CD4-positive, alpha-beta memory T cell (primary cell): ENCODE measurements at places on chromosomes 6 and 20. TPM values are rescaled to one million over a fixed set of nuclear protein-coding genes. Genes with fewer than 3 reads are reported as not detected.

NKX2-4 gene
- not detected for total RNA-seq

PRPH2 gene
- not detected for total RNA-seq

PHACTR1 gene
- total RNA-seq, result 0.44 TPM

CCN6 gene
- not detected for total RNA-seq

PGBD1 gene
- 1.4 TPM for total RNA-seq

EEF1A2 gene
- 0.81 TPM for total RNA-seq

BICRAL gene
- 38.5 TPM for total RNA-seq

RBM24 gene
- total RNA-seq, result not detected

PREP gene
- 34.8 TPM for total RNA-seq

FKBP1C gene
- total RNA-seq, result not detected

HLA-DQB2 gene
- not detected for total RNA-seq

DNA sequence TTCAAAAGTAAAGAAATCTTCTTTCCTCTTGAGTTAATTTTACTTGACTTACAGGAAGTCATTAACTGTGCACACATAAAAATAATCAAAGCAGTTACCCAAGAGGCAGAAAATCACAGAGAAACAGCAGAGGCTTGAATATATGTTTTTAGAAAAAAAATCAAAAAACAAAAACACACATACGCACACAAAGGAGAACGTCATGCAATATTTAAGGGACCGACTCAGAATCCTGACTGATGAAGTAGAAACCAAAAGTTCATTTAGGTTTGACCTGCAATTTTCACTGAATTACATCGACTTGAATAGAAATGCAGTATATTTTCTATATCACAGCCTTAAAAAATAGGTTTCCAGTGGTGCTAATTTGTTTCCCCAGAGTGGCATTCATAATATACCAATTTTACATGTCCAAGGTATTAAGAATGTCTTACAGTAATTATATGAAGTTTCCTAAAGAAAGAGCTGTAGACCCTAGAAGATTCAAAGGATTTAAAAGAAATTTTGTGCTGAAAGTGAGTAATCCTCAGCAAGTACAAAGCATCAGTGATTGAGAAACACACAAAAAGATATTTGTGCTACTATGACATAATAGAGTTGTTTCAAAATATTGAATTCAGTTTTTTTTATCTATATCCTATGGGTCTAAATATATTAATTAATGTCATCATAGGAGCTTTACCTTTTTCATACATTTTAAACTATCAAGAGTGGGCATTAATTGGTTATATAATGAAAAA is 358.5 kb upstream of the RUNX2 start:
- no peak overlapping the region for H3K4me3 ChIP-seq
- H3K27ac ChIP-seq, result no peak overlapping the region
- peaks cover 9% of the 10 kb centered on the region for H3K4me1 ChIP-seq
- DNase-seq, result no peak

DNA sequence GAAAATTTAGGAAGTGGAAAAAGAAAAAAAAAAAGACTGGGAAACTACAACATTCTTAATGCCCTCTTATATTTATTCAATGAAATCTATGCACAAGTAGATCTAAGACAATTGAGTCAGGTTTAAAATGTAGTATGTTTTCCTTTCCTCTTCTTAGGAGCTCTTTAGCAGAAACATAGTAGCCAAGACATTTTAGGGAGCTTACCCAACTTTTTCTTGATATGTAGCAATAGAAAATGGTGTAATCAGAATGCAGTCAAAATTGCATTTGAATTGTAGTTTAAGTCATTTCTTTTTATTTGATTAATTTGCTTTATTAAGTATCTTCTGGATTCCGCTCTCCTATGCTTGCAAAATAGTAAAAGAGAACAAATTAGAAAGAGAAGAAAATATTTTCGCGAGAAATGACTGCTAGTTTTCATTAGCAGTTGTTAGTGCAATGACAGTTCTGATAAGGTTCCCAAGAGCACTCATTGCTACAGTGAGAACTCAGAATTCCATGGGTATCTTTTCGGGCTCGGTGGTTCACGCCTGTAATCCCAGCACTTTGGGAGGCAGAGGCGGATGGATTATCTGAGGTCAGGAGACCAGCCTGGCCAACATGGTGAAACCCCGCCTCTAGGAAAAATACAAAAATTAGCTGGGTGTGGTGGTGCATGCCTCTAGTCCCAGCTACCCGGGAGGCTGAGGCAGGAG is 52.2 kb downstream of the JARID2 start:
- H3K36me3 ChIP-seq, result no peaks in the 10 kb centered on the region
- DNase-seq, result no peak
- H3K4me1 ChIP-seq, result peaks cover 70% of the 10 kb centered on the region
- no peak overlapping the region for H3K4me3 ChIP-seq
- no peaks in the 10 kb centered on the region for H3K27me3 ChIP-seq

- no peaks in the 10 kb centered on the region for H3K36me3 ChIP-seq
- no peak overlapping the region for H3K27ac ChIP-seq
- no peaks in the 10 kb centered on the region for H3K27me3 ChIP-seq
- H3K4me3 ChIP-seq, result no peak overlapping the region
These were observed 55.6 kb downstream of the PYGB start for GRCh38 chr20:25303292-25304024.

GRCh38 chr6:165729307-165729936 is 66.4 kb upstream of the PDE10A start:
- no peaks in the 10 kb centered on the region for H3K27me3 ChIP-seq
- DNase-seq, result no peak

GRCh38 chr20:59491884-59492283 is 112.5 kb upstream of the PHACTR3 start:
- H3K4me3 ChIP-seq, result no peak overlapping the region
- no peak overlapping the region for H3K27ac ChIP-seq
- H3K36me3 ChIP-seq, result no peaks in the 10 kb centered on the region
- no peak for DNase-seq
- H3K27me3 ChIP-seq, result peaks cover 6% of the 10 kb centered on the region
- H3K4me1 ChIP-seq, result no peaks in the 10 kb centered on the region

DNA sequence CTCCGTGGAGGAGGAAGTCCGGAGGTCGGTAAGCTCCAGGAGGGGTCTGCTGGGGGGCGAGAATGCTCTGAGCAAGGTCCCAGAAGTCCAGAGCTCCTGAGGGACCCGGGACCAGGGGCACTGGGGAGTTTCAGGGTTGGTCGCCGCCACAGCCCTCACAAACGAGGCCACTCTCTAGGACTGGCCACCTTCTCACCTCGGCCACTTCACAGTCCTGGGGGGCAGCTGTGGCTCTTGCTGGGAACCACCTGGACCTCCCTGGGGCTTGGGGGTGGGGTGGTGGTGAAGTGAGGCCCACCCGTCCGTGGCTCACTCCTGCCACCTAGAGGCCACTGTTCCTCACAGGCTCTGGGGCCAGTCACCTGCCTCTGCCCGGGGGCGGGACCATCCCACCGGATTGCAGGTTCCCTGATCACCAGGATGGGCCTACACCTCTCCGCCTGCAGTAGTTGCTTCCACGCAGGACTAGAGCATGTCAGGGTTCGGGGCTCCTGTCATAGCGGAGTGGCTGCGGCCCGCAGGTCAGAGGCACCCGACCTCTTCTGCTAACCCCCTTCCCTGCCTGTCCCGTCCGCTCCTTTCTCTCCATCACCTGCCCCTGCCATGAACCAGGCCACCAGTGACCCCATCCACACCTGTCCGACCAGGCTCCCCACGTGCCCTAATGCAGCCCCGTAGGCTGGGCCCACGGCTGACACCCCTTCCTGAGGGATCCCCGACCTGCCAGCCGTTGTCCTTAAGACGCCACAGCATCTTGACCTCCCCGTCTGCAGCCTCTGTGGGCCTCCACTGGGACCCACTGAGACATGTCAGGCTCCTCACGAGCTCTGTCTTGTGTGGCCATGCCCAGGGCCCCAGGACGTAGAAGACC is 5.1 kb upstream of the TCEA2 start:
- peaks cover 25% of the 10 kb centered on the region for H3K4me1 ChIP-seq
- H3K36me3 ChIP-seq, result no peaks in the 10 kb centered on the region
- no peak overlapping the region for H3K27ac ChIP-seq
- H3K4me3 ChIP-seq, result no peak overlapping the region
- peak; percentile 62 for DNase-seq
- H3K27me3 ChIP-seq, result no peaks in the 10 kb centered on the region

DNA sequence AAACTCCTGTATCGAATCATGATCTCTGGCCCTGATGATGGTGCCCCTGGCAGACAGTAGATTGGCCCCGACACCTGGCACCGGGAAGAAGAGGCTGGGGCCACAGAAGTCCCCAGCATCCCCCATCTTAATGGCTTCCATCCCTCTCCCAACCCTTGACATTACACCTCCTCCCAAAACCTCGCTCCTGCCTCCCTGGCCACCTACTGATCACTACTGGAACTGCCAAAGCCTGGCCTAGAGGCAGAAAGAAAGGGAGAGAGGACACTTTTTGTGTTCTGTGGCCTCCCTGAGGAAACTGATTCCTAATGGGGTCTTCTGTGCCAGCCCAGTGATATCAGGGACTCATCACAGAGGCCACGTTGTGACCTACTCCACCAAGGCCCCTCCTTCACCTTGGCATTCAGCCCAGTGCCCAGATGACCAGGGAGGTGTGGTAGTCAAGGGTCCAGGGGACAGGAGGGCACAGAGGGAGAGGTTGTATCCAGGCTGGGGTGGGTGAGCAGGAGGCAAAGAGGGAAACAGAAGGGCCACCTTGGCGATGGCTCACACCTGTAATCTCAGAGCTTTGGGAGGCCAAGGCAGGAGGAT is 6.1 kb downstream of the C20orf173 start:
- no peak overlapping the region for H3K27ac ChIP-seq
- no peaks in the 10 kb centered on the region for H3K27me3 ChIP-seq
- no peak overlapping the region for H3K4me3 ChIP-seq

- H3K27me3 ChIP-seq, result no peaks in the 10 kb centered on the region
- no peak for DNase-seq
- H3K27ac ChIP-seq, result no peak overlapping the region
- no peaks in the 10 kb centered on the region for H3K4me1 ChIP-seq
- H3K36me3 ChIP-seq, result no peaks in the 10 kb centered on the region
These were observed 72.7 kb upstream of the B3GAT2 start for GRCh38 chr6:71029555-71029954.

DNA sequence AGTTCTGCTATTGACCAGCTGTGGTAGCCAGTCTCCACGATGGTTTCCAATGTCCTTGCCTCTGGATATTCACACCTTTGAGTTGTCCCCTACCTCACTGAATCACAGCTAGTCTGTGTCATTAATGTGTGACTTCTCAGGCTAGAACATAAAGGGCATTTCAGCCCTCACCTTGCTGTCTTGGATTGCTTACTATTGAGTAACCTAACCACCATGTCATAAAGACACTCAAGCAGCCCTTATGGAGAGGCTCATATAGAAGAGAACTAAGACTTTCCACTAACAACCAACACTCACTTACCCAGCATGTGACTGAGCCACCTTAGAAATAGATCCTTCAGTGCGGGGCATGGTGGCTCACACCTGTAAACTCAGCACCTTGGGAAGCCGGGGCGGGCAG is 19.1 kb upstream of the ABCC10 start:
- H3K4me3 ChIP-seq, result no peak overlapping the region
- H3K27ac ChIP-seq, result no peak overlapping the region
- no peak for DNase-seq
- H3K4me1 ChIP-seq, result no peaks in the 10 kb centered on the region

DNA sequence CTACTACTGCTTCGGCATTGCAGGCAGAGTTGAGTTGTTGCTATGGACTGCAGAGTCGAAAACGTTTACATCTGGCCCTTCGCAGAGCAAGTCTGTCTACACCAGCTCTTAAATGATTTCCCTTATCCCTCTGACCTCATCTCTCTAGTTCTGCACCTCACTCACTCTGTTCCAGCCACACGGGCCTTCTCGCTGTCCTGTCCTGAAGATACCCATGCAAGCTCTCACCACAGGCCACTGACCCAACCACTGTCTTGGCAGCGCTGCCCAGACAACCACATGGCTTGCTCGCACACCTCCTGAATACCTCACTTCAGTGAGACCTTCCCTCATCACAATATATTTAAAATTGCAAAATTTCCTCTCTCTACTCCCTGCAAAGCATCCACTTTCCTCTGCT is 31.4 kb downstream of the B4GALT5 start:
- H3K4me3 ChIP-seq, result no peak overlapping the region
- no peak overlapping the region for H3K27ac ChIP-seq
- DNase-seq, result no peak
- peaks cover 52% of the 10 kb centered on the region for H3K4me1 ChIP-seq

GRCh38 chr6:100468016-100468622 is 3.4 kb upstream of the SIM1 start:
- no peak overlapping the region for H3K4me3 ChIP-seq
- H3K36me3 ChIP-seq, result no peaks in the 10 kb centered on the region
- H3K27ac ChIP-seq, result no peak overlapping the region
- H3K27me3 ChIP-seq, result peaks cover 50% of the 10 kb centered on the region
- DNase-seq, result no peak
- H3K4me1 ChIP-seq, result peaks cover 14% of the 10 kb centered on the region

DNA sequence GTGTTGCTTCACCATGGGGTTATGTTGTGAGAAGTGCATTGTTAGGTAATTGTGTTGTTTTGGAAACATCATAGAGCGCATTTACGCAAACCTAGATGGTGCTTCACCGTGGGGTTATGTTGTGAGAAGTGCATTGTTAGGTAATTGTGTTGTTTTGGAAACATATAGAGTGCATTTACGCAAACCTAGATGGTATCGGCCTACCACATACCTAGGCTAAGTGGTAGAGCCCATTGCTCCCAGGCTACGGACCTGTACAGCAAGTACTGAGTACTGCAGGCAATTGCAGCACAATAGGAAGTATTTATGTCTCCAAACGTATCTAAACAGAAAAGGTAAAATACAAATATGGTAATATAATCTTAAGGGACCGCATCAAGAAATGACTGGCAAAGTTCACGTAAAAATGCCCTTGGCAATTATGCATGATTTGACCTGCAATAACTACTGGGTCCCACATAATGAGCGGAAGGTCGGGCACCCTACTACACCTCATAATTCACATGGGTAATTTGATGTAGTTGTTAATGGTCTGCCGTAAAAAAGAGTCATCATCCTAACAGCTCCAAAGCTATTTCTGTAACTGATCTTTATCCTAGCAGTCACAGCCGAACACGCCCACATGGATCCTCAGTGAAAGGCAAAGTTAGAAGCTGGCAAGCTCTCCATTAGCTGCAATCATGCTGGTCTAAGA is 76.0 kb downstream of the RSPH3 start:
- DNase-seq, result no peak
- H3K4me1 ChIP-seq, result no peaks in the 10 kb centered on the region
- no peaks in the 10 kb centered on the region for H3K36me3 ChIP-seq
- no peak overlapping the region for H3K27ac ChIP-seq

DNA sequence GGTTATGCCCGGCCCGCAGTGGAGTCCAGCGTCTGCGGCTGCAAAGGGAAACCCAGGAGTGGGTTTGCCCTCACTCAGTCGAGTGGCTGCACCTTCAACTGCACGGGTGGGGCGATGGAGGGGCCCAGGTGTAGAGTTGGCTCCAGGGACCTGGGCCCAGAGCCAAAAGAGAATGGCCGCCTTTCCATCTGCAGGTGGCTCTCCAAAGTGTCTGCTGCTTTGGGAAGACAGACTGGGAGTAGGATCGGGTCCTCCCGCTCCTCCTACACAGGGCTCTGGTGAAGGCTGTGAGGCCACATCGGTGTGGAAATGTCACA is 80.1 kb downstream of the PTPN1 start:
- no peak for DNase-seq
- no peak overlapping the region for H3K4me3 ChIP-seq
- H3K4me1 ChIP-seq, result no peaks in the 10 kb centered on the region
- no peaks in the 10 kb centered on the region for H3K27me3 ChIP-seq

- H3K27ac ChIP-seq, result no peak overlapping the region
- DNase-seq, result no peak
- no peaks in the 10 kb centered on the region for H3K4me1 ChIP-seq
- no peaks in the 10 kb centered on the region for H3K36me3 ChIP-seq
- H3K27me3 ChIP-seq, result no peaks in the 10 kb centered on the region
- H3K4me3 ChIP-seq, result no peak overlapping the region
These were observed 218.9 kb downstream of the EYA2 start for GRCh38 chr20:47113362-47114109.

GRCh38 chr6:1315201-1315559 is 3.3 kb downstream of the FOXQ1 start:
- peaks cover 11% of the 10 kb centered on the region for H3K27me3 ChIP-seq
- no peaks in the 10 kb centered on the region for H3K36me3 ChIP-seq
- no peak overlapping the region for H3K27ac ChIP-seq
- no peak overlapping the region for H3K4me3 ChIP-seq
